ENCODE measurements at places on chromosomes 6 and 20. TPM values are rescaled to one million over a fixed set of nuclear protein-coding genes. Genes with fewer than 3 reads are reported as not detected.

CALHM4 gene
- not detected for total RNA-seq

MMUT gene
- 10.5 TPM for total RNA-seq

TLDC2 gene
- not detected for total RNA-seq

NNAT gene
- total RNA-seq, result 0.42 TPM

ROS1 gene
- not detected for total RNA-seq

SMPDL3A gene
- not detected for total RNA-seq

FGD2 gene
- 0.50 TPM for total RNA-seq

TRIM10 gene
- 0.11 TPM for total RNA-seq

CCN5 gene
- not detected for total RNA-seq

PCMTD2 gene
- 32.7 TPM for total RNA-seq

HLA-G gene
- total RNA-seq, result 0.35 TPM

- H3K27ac ChIP-seq, result no peak overlapping the region
- no peak for DNase-seq
- no peak overlapping the region for H3K4me3 ChIP-seq
- no peaks in the 10 kb centered on the region for H3K4me1 ChIP-seq
Measured at GRCh38 chr6:19892260-19892659, 55.1 kb downstream of the ID4 start.

DNA sequence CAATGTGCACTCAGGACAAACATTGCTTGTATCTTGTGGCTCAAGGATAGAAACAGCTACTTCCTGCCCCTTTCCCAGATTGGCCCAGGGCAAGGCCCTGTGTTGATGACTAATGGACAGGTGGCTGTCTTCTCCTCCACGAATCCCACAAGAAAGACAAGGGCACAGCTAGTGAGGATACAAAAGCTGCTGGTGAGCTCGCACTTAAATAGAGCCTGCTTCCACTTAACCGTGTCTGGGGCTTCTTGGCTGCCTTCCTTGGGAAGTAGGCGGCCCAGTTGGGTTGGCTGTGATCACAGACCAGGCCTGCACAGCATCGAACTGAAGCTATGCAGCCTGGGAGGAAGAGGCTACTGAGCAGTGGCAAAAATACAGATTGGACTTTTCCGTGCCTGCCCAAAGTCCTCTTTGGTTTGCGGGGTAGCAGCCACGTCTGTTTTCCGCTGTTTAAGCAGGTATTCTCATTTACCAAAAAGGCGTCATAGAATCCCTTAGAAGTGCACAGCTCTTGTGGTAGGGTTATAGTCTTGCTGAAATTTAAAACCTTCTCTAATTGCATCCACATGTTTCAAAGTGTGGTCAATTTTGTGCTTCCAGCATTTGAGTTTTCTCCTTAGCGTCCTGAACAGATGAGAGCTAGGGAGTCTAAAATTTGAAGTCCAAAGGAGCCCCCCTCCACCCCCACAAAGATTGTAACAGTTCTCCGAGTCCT is 23.0 kb upstream of the NAA20 start:
- H3K36me3 ChIP-seq, result no peaks in the 10 kb centered on the region
- H3K4me1 ChIP-seq, result no peaks in the 10 kb centered on the region
- peaks cover under 1% of the 10 kb centered on the region for H3K27me3 ChIP-seq
- DNase-seq, result no peak

- peaks cover 17% of the 10 kb centered on the region for H3K4me1 ChIP-seq
- no peak overlapping the region for H3K4me3 ChIP-seq
- peak; percentile 25 for DNase-seq
- peaks cover 63% of the 10 kb centered on the region for H3K36me3 ChIP-seq
Measured at GRCh38 chr20:47296950-47297349, 59.5 kb downstream of the ZMYND8 start.

- peak; percentile 19 for DNase-seq
- H3K4me1 ChIP-seq, result peaks cover 2% of the 10 kb centered on the region
- H3K36me3 ChIP-seq, result no peaks in the 10 kb centered on the region
- H3K4me3 ChIP-seq, result no peak overlapping the region
- H3K27ac ChIP-seq, result no peak overlapping the region
- H3K27me3 ChIP-seq, result peaks cover 14% of the 10 kb centered on the region
Measured at GRCh38 chr6:33975661-33976436, 170.0 kb downstream of the GRM4 start.

DNA sequence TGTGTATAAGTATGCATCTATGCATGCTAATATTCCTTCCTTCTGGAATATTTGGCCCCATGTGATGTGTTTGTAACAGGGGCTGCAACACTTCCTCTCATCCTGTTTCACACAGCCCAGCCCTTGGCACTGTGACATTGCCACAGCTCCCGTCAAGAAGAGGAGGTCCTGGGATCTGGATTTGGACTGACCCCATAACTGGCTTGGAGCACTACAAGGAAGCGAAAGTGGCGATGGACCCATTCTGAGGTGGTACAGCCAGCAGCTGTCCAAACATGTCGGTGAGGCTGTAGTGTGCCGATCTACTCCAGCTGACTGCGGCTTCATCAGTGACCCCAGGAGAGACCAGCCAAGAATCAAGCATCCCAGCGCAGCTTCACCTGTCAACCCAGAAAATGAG is 18.2 kb downstream of the SYNDIG1 start:
- DNase-seq, result no peak
- no peak overlapping the region for H3K27ac ChIP-seq
- no peaks in the 10 kb centered on the region for H3K4me1 ChIP-seq
- no peak overlapping the region for H3K4me3 ChIP-seq
- H3K27me3 ChIP-seq, result no peaks in the 10 kb centered on the region

DNA sequence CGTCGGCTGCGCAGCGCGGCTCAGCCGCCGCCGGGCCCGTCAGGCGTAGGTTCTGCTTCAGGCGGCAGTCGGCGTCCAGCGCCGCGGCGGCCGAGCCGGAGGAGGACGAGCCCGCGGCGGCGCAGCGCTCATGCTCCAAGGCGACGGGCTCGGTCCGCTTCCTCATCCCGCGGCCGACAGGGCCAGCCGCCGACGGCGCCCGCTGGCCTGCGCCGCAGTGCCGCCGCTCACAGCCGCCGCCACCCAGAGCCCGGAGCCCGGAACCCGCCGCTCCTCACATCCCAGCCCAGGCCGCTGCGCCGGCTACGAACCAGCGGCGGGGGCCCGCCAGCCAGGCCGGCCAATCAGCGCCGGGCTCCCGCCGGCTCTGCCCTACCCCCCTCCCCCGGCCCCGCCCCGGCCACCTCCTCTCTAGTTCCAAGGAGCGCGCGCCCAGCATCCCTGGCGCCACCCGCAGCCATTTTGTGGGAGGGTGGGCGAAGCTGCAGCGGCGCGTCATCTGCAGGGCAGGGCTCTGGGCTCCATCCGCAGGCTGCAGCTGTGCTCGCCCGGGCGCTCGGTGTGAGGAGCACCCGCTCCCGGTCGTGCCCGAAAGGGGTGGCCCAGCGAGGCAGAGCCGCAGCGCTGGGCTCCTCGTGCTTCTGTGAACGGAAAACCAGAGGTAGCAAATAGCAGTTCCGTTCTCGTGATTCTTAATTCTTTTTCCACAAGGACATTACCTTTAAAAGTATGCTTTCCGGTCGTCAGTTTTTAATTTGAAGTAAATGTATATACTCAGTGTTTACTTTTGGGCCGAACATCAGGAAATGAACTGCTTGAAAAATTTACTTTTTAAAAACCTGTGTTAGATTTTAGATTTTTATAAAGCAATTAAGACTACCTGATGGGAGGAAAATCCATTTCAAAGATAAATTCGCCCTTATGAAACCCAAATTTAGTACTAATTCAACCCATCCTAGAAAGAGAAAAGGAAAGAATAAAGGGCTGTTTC is at the start of gene ABHD12:
Gene ABHD12, minus strand, starts transcription at position 298 of the 991 bp plus-strand sequence. Its CDS starts 132 bp downstream, at position 166.
- H3K4me3 ChIP-seq, result peak within 1 kb of the TSS; percentile 79
- no peaks in the 10 kb centered on the region for H3K27me3 ChIP-seq
- H3K4me1 ChIP-seq, result peaks cover 12% of the 10 kb centered on the region
- peak; percentile 98 for DNase-seq

DNA sequence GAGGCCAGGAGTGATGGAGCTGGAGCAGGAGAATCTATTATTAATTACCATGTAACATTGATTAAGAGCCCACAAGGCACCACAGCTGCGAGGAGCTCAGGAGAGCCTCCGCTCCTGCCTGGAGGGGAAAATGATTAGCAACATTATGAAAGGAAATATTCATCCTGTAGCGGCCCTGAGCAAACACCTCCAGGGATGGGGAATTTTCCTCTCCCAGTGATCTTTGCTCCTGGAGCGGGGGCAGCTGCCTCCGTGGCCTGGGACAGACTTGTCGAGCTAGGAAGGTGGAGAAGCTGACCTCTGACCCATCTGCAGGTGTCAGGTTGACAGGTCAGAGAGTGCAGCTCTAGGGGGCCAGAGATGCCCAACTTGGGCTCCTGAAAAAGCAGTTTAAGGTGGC is 40.1 kb upstream of the SIRPA start:
- no peak overlapping the region for H3K4me3 ChIP-seq
- H3K4me1 ChIP-seq, result peaks cover 12% of the 10 kb centered on the region
- H3K36me3 ChIP-seq, result no peaks in the 10 kb centered on the region
- peaks cover 4% of the 10 kb centered on the region for H3K27me3 ChIP-seq
- DNase-seq, result no peak

- no peak for DNase-seq
- H3K4me3 ChIP-seq, result no peak overlapping the region
Measured at GRCh38 chr6:152941746-152942145, 41.1 kb downstream of the FBXO5 start.

DNA sequence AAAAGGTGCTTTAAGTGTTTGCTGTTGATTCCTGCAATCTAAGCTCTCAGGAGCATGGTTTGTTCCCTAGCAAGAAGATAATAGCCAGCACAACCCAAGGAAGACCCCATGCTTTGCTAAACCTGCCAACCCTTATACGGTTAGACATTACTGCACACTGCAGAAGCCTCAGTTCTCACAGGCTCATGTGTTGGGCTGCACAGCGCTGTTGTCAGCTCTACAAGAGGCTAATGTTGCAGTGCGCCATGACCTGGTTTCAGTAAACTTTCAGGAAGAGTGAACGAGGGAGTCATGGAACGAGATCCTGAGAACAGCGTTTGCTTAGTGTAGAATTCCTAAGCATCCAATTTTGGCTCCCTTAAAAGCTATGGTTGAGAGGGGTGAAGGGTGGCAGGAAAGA is 218.5 kb downstream of the ARHGAP18 start:
- peak overlapping the region; percentile 97 for H3K27ac ChIP-seq
- peaks cover 8% of the 10 kb centered on the region for H3K36me3 ChIP-seq
- no peaks in the 10 kb centered on the region for H3K27me3 ChIP-seq
- DNase-seq, result no peak

- peaks cover 23% of the 10 kb centered on the region for H3K4me1 ChIP-seq
- no peak for DNase-seq
Measured at GRCh38 chr6:42359021-42359420, 92.7 kb downstream of the TRERF1 start.

GRCh38 chr6:147195510-147195909 is 8.7 kb upstream of the STXBP5 start:
- H3K27ac ChIP-seq, result peak overlapping the region; percentile 84
- H3K4me3 ChIP-seq, result no peak overlapping the region
- H3K4me1 ChIP-seq, result peaks cover 20% of the 10 kb centered on the region
- no peaks in the 10 kb centered on the region for H3K36me3 ChIP-seq

DNA sequence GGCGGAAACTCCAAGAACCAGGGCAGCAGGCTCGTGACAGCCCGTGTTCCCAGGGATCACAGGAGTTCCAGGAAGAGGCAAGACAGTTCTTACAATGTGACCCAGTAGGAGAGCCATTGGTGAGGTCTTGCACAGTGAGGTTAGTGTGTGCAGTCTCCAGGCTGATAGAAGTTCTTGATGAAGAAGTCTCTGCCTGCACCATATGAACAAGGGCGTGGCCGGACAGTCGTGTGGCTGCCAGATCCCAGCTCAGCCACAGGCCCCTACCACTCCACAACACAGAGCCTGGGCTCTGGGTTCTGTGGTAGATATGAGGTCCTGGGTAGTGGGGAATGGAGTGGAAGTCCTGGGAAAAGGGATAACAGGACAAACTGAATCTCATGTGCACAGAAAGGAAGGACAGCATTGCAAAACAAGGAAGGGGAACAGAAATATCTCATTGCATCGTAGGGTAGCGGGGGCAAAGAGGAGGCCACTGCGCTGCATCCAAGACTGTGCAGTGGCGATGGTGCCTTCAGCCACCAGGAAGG is 65.2 kb downstream of the STX11 start:
- H3K4me1 ChIP-seq, result peaks cover 42% of the 10 kb centered on the region
- peaks cover 3% of the 10 kb centered on the region for H3K27me3 ChIP-seq
- peak overlapping the region; percentile 81 for H3K4me3 ChIP-seq
- peaks cover 2% of the 10 kb centered on the region for H3K36me3 ChIP-seq
- DNase-seq, result peak; percentile 41

DNA sequence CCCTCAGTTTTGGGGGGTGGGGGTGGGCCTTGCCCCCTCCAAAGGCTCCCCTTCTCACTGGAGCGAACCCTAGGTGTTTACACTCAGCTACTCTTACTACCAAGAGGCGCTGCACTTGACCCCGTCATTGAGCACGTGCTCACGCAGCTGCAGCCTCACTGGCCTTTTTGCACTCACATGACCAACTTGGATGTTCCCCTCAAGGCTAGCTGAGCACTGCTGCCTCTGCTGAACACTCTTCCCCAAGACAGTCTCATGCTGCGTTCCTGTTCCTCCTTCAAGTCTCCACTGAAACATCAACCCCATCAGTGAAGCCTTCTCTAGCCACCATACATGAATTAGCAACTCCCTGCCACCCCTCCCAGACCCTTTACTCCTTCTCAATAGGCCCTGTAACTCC is 4.0 kb downstream of the SOD2 start:
- peaks cover 55% of the 10 kb centered on the region for H3K36me3 ChIP-seq
- H3K4me3 ChIP-seq, result no peak overlapping the region
- peaks cover 42% of the 10 kb centered on the region for H3K4me1 ChIP-seq
- no peak for DNase-seq
- peak overlapping the region; percentile 3 for H3K27ac ChIP-seq

DNA sequence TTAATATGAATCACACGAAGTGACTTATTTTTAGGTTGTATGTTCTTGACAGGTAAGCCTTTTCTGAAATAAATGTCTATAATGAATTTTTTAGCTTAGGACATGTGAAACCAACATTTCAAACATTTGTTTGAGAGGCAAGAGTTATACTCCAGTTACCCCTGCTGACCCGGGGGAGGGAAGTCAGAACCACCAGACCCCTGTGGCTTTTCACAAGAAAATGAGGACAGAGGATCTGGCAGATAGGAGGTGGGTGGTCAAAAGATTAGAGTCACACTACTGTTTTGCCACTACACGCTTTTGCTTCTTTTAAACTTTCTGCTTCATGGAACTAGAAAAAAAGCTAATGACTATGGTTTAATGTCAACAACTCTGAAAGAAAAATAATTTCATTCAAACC is 27.5 kb upstream of the ADGRF4 start:
- no peak overlapping the region for H3K27ac ChIP-seq
- no peaks in the 10 kb centered on the region for H3K4me1 ChIP-seq
- no peak overlapping the region for H3K4me3 ChIP-seq
- H3K36me3 ChIP-seq, result no peaks in the 10 kb centered on the region
- H3K27me3 ChIP-seq, result peaks cover 33% of the 10 kb centered on the region

DNA sequence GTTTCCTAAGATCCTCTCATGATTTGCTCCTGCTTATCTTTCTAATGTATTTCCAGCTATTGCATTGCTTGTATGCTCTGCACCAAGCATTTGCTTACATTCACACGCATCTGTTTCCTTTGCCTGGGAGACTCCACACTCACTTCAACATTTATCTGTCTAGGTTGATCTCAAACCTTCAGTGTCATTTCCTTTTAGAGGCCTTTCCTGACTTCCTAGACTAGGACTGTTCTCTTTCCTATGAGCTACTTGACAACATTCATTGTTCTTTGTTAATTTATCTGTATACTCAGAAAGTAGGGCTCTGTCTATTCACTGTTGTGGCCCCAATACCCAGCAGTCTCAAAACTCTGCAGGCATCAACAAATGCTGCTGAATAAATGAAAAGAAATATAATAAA is 84.4 kb downstream of the WASF1 start:
- H3K27me3 ChIP-seq, result peaks cover 2% of the 10 kb centered on the region
- no peaks in the 10 kb centered on the region for H3K36me3 ChIP-seq
- H3K4me1 ChIP-seq, result no peaks in the 10 kb centered on the region

GRCh38 chr6:159107451-159108260 is 61.5 kb upstream of the FNDC1 start:
- H3K27me3 ChIP-seq, result no peaks in the 10 kb centered on the region
- H3K4me1 ChIP-seq, result peaks cover 74% of the 10 kb centered on the region
- H3K4me3 ChIP-seq, result peak overlapping the region; percentile 66
- peak; percentile 68 for DNase-seq
- H3K36me3 ChIP-seq, result no peaks in the 10 kb centered on the region

Data from activated CD4-positive, alpha-beta T cell treated with anti-CD3 and anti-CD28 coated beads for 36 hours (primary cell).